ENCODE measurements at places on chromosomes 16 and 17. TPM values are rescaled to one million over a fixed set of nuclear protein-coding genes. Genes with fewer than 3 reads are reported as not detected.

GRCh38 chr16:21088646-21089538 lies 61.8 kb downstream of the DNAH3 start:
- no peak for DNase-seq

DNA sequence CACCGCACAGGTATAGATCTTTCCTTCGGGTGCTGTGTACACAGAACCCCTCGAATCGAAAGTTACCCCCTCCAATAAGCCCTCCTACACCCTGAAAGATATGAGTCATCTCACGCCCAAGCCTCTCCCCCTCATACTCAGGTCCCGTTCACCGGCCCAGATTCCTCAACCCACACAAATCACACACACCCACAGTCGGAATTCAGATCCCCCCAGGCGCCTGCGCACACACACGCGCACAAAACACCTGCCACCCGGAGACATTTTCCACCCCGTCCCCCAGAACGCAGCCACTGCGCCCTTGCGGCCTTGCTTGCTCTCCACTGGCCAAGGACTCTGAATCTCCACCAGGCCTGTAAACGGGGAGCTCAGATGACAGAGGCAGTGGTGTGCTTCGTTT lies 4.9 kb downstream of the JPH3 start:
- DNase-seq, result no peak

DNA sequence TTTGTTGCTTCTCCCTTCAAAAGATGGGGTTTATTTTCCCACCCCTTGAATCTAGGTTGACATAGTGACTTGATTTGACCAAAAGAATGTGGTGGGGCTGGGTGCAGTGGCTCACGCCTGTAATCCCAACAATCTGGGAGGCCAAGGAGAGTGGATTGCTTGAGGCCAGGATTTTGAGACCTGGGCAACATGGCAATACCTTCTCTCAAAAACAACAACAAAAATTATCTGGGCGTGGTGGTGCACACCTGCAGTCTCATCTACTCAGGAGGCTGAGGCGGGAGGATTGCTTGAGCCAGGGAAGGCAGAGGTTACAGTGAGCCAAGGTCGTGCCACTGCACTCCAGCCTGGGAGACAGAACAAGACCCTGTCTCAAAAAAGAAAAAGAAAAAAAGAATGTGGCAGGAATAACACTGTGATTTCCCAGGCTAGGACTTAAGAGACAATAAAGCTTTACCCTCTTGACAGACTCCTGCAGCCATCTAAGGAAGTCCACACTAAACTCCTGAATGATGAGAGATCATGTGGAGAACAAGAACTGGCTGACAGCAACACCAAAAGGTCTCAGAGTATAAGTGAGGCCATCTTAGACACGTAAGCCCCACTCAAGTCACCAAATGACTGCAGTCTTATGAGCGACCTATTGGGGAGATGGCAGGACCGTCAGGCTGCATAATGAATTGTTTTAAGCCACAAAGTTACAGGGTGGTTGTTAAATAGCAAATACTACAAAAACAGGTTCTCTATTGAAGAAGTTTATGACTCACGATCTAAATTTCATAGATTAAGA lies 37.0 kb downstream of the FBXL20 start:
- DNase-seq, result no peak

- no peak for DNase-seq
These were observed 15.3 kb downstream of the CDH3 start for GRCh38 chr16:68660359-68660795.

DNA sequence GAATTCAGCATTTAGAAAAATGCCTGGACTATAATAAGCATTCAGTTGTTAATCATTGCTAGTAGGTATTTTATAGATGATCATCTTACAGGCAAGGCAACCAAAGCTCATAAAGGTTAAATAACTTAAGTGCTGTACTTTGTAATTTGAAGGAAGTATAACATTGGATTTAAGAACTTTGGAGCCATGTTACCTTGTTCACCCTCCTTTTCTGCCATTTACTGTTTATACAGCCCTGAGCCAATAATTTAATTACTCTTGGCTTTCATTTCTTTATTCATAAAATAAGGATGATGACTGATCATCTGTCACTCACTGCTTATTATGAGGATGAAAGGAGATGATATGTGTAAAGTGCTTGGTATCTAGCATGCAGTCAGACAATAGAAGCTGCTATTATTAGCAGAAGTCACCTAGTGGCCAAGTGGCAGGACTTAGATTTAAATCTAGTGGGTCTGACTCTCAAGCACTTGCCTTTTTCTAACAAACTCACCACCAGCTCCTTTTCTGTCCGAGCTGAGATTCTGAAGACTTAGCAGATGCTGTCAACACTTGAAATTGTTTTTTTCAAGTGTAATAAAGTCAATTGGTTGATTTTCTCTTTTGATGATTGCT lies 18.3 kb upstream of the DDX52 start:
- no peak for DNase-seq

- DNase-seq, result no peak
These were observed 17.0 kb downstream of the MYL4 start for GRCh38 chr17:47225911-47226688.

GRCh38 chr16:2019518-2019920 lies at the start of gene NPW:
TSS of gene NPW (plus strand) at chr16:2019785.
- DNase-seq, result no peak

- no peak for DNase-seq
These were observed 20.5 kb downstream of the BRCA1 start for GRCh38 chr17:43104665-43105064.

DNA sequence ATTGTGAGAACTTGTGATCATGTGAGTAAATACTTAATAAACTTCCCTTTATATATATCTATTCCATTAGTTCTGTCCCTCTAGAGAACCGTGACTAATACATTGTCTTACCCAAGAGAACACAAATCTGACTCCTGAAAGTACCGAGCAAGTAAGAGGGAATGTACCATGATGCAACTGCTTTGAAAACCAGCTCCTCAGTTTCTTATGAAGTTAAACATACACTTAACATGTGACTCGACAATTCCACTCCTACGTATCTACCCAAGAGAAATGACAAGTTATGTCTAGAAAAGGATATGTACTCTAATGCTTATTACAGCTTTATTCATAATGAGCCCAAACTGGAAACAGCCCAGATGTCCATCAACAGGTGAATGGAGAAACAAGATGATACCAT lies 8.8 kb upstream of the GJD3 start:
- DNase-seq, result no peak

DNA sequence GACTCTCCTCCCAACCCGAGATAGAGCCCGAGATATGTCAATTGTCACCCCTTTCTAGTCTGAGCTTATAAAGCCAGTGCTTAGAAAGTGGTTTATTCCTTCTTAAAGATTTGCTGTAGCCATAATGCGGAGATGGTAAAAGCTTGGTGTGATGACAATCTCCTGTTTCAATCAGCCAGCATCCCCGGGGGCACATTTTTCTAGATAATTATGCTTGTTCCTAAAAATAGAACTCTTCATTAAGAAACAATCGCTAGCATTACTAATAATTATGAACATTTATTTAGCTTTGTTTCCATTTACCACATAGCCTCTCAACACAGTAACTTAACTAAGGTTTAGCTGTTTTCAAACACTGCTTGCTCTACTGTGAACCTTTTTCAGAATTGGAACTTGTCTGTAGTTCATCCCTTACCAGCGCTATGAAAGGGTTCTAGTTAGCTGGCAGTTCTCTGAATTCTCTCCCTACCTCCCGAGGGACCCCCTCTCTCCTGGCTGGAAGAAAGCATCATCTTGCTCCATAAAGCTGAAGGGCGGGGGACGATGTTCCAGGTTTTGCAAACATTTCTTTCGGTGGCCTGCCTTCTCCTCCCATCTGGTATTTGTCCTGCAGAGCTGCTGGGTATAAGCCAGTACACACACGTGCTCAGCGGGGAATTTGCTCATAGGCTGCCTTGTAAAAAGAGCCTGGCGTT lies 922 bp upstream of the MRPL58 start:
- DNase-seq, result no peak

DNA sequence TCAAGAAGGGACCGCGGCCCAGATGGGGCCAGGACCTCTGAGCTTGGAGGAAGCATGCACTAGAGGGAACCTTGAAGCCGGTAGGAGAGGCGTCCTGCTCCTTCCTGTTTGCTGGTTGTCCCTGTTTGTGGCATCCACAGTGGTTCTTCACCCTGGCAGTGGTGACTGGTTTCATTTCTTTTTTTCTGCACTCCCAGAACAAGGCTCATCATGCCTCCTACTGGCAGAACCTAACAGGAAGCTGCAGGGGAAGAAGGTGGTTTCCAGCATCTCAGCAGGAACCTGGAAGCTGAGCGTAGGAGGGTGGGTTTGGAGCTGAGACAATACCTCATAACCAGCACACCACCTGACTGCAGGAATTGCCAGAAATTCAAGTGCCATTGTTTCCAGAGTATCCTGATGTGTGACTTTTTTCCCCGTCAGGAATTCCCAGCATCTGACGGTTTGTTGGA lies 5.8 kb downstream of the TMEM231 start:
- DNase-seq, result no peak

GRCh38 chr17:2011411-2012371 lies 13.4 kb downstream of the RTN4RL1 start:
- no peak for DNase-seq

Gene CHP2
- 0.20 TPM for polyA plus RNA-seq

Gene PIK3R6
- 0.02 TPM for polyA plus RNA-seq

Gene GUCY2D
- 0.42 TPM for polyA plus RNA-seq

Gene KRTAP4-9
- polyA plus RNA-seq, result not detected

Gene RUNDC3A
- polyA plus RNA-seq, result 3.7 TPM

Gene KRTAP2-1
- not detected for polyA plus RNA-seq

Gene DRC7
- polyA plus RNA-seq, result not detected

Gene FAAP100
- 6.9 TPM for polyA plus RNA-seq

Data from keratinocyte (primary cell).